ENCODE measurements at places on chromosomes 3 and 15.

DNA sequence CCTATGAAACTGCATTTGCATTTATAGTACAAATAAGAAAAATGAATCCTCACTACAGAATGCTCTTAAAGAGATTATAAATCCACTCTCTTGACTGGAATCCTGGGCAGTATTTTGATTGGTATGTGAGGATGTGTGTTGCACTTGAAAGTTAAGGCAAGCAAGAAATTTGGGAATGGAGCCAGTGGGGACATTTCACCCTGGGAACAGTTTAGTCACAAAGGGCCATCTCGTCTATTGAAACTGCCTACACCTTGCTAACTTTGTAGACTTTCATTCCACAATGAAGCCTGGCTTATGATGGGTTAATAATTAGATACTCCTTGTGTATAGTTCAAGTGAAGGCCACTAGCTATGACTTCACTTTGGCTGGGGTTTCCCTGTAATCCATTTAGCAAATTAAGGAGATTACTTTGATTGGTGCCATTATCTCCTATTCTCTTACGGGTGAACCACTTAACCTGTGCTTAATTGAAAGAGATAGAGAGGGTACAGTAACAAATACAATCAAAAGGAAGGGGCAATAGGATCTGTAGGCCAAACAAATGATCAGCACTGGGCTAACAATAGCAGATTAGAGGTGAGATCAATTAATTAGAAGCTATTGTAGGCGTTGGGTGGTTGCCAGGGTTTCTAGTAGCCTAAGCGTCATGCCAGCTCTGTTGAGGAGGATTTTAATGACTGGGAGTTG lies 146.9 kb upstream of the RARB start:
- no peak for DNase-seq

- DNase-seq = no peak
Measured at GRCh38 chr3:185959609-185960521, 22.1 kb upstream of the TRA2B start.

- DNase-seq = no peak
Measured at GRCh38 chr3:88991496-88991895, 115.9 kb upstream of the EPHA3 start.

- no peak for DNase-seq
Measured at GRCh38 chr15:99826157-99826780, 93.0 kb upstream of the LYSMD4 start.

DNA sequence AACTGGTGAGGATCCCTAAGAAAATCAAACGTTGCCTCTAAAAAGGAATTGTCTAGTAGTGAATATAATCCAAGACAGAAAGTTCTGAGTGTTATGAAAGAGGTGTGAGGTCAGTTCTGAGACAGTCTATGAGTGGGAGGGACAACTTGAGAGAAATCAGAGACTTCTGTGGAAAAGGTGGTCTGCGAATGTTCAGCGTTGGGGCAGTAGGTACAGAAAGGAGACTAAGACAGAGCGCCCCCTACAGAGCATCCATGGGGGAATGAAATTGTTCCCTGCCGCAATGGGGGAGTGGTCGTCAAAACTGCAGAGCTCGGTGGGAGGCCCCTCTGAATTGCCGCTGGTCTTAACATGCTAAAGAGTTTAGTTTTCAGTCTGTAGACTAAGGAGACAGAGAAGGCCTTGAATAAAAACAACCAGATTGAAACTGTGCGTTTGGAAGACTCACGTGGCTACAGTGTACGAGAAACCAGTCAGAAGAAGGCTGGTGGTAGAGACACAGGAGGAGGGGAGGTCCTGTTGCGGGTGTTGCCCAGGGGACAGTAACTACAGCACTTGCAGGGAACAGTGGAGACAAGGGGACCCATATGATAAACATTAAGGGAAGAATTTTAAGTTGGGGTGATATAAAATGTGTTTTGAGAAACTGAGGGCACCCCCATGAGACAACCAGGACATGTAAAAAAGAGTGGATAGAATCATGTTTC lies 6.9 kb downstream of the TNIK start:
- DNase-seq = no peak

GRCh38 chr3:21778715-21779114 lies 27.7 kb upstream of the ZNF385D start:
- no peak for DNase-seq

- no peak for DNase-seq
Measured at GRCh38 chr15:26421065-26421464, 351.8 kb downstream of the GABRB3 start.

GRCh38 chr3:40516201-40516600 lies 8.6 kb upstream of the ZNF621 start:
- DNase-seq = no peak

DNA sequence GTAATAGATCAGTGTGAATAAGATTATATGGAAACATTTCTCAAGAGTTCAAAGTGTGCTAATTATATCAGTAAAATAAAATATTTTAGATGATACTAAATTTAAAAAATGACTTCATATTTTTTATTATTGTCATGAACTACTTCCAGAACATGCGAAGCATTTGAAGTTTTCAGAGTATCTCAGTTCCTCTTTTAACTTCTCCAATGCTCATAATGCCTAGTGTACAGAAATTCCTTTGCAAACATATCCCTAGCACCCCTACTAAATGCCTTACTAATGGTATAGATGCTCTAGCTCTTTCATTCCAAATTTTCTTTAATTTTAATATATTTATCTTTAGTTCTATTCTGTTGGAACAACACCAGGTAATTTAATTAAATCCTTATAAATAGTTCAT lies 580.4 kb downstream of the CADM2 start:
- no peak for DNase-seq

DNA sequence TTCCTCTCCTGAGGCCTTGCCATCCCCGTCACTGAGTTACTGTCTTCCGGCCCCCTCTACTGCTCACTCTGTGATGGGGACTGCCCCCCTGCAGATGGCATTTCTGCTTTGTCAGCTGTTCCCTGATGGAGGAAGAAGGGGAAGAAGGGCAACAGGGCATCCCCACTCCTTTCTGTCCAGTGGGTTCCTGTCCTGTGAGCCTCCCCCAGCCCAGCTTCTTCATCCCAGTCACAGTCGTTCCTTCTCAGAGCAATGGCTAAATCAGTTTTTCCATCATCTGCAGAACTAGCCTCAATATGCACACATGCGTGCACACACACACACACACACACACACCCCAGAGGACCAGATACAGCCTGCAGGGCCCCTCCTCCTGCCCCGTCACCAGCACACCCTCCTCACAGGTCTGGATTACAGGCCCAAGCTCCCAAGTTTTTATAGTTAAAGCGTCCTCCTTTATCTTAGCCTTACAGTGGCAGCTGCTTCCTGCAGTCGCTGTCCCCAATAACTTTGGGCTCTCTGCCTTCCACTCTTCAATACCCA lies 21.4 kb downstream of the ALDH1L1 start:
- no peak for DNase-seq

DNA sequence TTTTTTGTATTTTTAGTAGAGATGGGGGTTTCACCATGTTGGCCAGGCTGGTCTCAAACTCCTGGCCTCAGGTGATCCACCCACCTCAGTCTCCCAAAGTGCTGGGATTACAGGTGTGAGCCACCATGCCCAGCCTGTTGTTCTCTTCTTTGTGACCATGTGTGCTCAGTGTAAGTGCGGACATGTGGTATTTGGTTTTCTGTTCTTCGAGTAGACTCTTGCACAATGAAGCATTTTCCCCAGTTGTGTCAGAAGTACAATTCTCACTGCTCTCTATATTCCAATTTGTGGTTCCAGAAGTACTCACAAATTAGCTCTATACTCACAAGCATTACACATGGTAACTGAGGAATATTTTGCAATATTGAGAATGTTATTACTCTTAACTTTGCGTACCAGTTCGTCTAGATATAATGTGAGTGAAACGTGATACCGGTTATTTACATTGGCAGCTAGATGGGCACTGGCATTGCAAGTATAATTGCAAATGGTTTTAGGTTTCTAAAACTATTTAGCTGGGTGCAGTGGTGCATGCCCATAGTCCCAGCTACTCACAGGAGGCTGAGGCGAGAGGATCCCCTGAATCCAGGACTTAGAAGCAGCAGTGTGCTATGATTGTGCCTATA lies 34.2 kb upstream of the MTMR14 start:
- no peak for DNase-seq

GRCh38 chr3:101932326-101933068 lies 83.2 kb downstream of the NFKBIZ start:
- DNase-seq = no peak

- DNase-seq = no peak
Measured at GRCh38 chr15:101441696-101442095, 47.8 kb downstream of the PCSK6 start.

GRCh38 chr15:83904107-83905040 lies 250.5 kb downstream of the ADAMTSL3 start:
- no peak for DNase-seq

DNA sequence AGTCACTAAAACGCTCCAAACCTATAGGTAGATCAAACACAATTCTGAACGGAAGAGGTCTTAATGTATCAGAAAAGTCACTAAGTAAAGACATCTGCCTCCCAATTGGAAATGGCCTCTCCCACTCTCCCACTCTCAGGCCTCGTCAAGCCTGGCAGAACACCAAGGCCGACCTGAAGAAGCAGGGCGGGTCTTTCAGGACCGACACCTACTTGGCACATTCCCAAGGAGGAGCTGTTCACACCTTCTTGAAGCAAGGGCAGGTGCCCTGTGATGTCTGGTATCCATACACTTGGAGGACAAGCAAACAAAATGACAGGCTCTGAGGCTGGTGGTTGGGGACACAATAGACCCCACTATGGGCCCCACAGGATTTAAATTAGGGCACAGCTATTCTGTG lies 30.0 kb downstream of the XXYLT1 start:
- DNase-seq = no peak

GRCh38 chr15:95363646-95364045 lies 966.9 kb upstream of the NR2F2 start:
- DNase-seq = no peak

DNA sequence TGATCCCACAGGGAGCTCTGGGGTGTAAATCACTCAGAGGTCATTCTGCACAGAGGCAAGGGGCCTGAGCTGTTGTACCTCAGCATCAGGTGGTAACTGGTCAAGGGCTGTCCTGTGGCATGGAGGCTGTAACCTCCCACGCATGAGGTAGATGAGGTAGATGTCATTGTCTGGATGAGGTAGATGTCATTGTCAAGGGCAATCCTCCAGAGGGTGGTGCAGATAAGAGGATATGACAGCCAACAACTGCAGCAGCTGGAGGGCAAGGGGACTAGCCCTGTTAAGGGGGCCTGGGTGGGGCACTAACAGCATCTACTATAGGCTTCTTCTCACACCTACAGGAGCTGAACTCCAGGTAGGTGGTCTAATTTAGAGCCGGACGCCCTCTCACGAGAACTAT lies 55.6 kb downstream of the THRB start:
- no peak for DNase-seq

- DNase-seq = peak; percentile 70
Measured at GRCh38 chr15:63892794-63893441, 59.2 kb upstream of the HERC1 start.

DNA sequence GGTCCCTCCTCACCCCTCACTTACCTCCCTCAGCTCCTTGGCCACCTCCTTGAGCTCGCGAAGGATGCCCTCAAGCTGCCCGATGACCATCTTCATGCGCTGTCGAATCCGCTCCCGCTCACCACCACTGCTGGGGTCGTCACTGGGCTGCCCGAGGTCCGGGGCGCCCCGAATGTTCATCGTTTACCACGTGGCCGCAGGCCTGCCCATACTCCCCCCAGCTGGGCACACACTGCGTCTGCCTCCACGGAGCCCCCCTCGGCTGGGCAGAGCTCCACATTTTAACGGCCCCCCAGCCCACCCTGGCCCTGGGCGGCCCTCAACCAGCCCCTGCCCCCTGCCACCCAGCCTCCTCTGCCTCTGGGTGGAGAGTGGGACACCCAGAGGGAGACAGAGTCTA lies 2.2 kb downstream of the INSYN1 start:
- DNase-seq = no peak

- DNase-seq = no peak
Measured at GRCh38 chr3:53645754-53646153, 151.3 kb downstream of the CACNA1D start.

DNA sequence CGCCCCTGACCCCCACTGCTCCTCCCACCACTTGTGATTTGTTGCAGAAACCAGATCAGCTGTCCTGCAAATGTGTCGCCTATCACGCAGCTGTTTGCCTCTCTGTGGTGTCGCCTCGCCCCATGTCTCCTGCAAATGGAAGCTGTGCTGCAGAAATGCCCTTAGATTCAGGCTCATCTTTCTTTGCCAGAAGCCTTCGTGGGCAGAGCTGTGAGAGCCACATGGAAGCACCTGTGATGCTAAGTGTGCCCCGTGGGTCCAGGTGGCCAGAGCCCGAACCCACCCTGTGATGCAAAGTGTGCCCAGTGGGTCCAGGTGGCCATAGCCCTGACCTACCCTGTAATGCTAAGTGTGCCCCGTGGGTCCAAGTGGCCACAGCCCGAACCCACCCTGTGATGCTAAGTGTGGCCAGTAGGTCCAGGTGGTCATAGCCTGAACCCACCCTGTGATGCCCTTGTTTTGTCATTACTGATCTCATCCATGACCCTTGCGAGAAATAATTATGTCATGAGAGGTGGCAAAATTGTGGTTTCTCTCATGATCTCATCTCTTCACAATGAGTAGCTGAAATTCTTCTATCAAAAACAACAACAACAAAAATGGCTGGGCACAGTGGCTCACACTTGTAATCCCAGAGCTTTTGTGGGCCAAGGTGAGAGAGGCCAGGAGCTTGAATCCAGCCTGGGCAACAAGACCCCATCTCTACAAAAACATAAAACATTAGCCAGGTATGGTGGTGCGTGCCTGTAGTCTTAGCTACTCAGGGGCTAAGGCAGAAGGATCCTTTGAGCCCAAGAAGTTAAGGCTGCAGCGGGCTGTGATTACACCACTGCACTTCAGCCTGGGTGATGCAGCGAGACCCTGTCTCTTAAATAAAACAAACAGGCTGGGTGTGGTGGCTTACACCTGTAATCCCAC lies 187.4 kb downstream of the GOLGA6L6 start:
- DNase-seq = peak; percentile 8

DNA sequence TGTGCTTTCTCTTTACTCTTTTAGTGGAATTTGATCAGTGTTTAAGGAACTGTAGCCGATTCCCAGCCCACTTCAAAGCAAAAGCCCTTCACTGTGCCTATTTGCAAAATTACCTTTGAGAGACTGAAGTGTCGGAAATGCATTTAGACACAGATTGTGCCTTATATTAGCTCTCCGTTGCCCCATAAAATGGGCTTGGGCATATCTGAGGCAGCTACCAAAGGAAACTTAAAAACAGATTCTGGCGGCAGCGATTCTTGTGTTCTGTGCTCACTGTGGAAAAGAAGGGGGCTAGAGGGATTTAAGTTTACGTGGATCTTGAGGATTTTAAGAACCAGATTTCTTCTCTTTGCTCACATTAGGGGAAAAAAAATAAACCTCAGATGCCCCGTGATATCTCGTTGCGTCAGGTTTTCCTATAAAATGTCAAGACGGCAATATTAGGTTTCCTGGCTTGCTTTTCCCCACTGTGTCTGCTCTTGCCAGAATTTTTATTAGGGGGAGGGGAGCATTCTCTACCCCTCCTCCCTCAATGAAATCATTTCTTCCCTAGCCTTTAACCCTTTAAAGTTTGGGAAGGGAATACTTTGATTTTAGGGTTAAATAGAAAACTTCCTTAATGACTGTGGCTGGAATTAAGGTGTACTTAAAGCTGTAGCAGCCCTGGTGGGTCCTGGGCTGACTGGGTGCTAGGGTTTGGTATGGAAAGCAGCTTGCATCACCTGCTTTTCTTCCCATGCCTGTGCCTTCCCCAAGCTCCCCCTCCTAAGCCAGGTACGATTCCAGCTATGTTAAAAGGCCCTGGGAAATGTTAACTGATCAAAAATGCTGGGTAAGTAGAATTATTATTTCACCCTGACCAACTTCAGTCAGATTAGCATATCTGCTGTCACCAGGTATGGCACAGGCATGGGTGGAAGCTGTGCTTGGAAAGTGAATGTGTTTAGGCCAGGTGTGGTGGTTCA lies 73.8 kb downstream of the SMAD3 start:
- DNase-seq = no peak

- DNase-seq = no peak
Measured at GRCh38 chr15:68543165-68544008, 35.4 kb upstream of the CORO2B start.
